NCI-H2171 (cell line): ENCODE measurements at places on chromosomes 1 and 21.

DNA sequence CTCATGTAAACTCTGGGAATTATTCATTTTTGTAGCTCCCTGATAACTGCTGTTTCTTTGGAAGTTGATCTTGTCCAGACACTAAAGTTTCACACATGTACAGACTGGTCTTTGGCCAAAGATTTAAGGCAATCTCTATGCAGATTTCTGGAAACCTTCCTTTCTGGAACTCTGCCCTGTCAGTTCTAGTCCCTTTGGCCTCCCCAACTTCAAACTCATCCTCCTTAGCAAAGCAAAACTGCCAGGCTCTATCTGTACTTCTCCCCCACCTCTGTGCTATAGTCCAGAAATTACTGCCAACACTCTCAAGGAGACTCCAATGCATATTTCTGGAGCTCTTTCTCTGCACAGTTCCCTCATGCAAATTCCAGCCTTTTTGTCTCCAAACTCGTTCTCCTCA, 36.5 kb downstream of the C1orf198 start:
- DNase-seq, result no peak

DNA sequence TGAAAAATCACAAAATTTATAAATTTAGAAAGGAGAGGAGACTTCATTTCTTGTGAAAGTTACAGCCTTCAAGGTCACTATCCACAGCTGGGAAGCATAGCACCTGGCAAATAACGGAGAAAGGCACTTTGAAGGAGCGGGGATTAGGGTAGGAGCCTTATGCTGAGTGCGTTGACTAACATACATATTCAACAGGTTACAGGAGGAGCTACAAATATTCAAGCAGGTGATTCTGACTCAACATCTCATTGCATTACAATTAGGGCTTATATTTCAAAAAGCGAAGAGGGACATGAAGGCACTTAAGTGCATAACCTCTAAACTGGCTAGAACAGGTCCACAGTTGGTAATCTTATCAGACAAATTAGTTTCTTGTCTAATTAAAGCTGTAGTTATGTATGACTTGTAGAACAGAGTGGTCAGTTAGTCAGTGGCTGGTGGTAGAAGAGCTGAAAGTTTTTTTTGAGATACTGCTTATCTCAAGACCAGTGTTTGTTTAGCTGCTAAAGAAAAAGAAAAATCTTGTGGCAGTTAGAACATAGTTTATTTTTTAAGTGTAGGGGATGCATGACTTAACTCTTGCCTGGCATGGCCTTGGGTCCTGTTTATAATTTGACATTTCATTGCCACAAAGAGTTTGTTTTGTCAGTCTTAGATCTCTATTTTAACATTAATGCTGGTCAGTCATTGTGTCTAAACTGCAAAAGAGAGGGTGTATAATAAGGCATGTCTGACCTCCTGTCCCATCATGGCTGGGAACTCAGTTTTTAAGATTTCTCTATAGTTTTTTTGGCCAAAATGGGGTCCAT, 311.5 kb downstream of the DUSP10 start:
- DNase-seq, result no peak

DNA sequence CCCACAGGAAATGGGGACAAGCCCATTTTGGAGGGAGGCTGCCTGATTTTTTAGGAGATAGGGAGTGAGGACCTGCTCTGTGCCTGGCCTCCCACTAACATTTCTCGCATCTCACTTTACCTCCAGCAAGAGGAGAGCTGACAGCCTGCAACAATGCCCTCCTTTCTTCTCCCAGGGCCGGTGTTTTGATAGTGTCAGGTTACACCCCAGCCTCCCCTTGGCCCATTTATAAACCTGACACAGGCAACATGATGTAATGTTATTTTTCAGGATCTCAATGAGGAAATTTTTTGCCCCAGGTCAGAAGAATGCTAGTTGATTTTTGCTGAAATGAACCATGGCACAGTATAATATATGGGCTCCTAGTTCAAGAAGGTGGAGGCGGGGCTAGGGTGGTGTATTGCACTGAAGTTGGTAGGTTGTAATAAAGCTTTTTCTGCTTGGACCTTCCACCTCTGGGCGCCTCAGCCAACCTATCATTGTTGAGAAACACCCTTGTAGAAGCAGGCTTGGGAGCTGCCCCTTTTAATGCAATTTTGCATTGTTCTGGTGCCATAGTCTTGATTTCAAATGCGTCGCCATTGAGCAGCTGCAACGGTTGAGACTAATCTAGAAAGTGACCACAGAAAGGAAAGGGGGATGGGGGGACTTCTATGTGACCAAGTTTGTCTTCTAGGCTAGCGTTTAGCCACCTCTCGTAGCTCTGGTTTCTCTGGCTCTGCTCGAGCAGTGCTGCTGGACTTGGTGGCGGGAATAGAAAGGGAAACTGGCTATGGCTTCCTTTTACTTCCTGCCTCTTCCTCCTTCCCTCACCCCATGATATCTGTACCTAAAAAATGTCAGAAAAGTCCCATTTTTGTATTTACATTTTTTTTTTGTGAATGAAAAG, 53.0 kb downstream of the PBX1 start:
- peak; percentile 76 for DNase-seq

DNA sequence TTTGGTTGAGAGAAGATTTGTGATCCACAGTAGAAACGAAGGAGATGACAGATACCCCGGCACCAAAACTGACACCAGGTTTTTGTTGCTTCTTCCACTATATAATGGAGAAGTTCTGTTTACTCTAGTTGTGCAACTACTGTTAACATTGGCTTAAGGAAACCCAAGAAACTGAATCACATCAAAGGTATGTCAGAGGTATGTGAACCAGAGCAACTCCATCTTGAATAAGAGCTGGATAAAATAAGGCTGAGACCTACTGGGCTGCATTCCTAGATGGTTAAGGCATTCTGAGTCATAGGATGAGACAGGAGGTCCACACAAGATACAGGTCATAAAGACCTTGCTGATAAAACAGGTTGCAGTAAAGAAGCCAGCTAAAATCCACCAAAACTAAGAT, 173.7 kb upstream of the CAMK1G start:
- DNase-seq, result no peak

- no peak for DNase-seq
Observed at GRCh38 chr1:112554411-112554810, 45.6 kb downstream of the WNT2B start.

DNA sequence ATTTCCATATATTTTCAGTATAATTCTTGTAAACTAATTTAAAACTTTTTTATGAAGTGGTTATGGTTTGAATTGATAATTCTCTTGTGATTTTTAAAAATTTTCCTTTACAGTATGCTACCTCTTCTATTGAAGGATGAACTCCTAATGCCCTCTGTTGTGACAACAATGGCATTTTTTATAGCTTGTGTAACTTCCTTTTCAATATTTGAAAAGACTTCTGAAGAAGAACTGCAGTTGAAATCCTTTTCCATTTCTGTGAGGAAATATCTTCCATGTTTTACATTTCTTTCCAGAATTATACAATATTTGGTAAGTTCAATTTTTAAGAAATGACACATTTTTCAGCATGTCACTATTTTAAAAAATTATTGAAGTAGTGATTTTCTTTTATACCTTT, 61.4 kb downstream of the ALG6 start:
- no peak for DNase-seq
